Muscle of leg (tissue), 16 donors: ENCODE measurements at places on chromosomes 13 and 19. TPM values are rescaled to one million over a fixed set of nuclear protein-coding genes. Genes with fewer than 3 reads are reported as not detected.
A peak's percentile ranks its signal among the peaks of the same experiment; 100 is the strongest.

DNA sequence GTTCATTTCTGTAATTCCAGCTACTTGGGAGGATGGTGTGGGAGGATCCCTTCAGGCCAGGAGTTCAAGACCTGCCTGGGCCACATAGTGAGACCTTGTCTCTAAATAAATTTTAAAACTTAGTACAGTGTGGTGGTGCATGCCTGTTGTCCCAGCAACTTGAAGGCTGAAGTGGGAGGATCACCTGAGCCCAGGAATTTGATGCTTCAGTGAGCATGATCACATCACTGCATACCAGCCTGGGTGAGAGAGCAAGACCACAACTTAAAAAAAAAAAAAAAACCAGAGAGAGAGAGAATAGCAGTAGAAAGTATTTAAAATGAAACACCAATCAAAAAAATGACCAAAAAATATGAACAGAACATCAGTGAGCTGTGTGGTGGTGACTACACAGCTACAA is 7.1 kb upstream of the ZNF823 start:
- H3K4me3 ChIP-seq = no peak overlapping the region
- no peaks in the 10 kb centered on the region for H3K36me3 ChIP-seq
- DNase-seq = no peak
- H3K4me1 ChIP-seq = no peaks in the 10 kb centered on the region

DNA sequence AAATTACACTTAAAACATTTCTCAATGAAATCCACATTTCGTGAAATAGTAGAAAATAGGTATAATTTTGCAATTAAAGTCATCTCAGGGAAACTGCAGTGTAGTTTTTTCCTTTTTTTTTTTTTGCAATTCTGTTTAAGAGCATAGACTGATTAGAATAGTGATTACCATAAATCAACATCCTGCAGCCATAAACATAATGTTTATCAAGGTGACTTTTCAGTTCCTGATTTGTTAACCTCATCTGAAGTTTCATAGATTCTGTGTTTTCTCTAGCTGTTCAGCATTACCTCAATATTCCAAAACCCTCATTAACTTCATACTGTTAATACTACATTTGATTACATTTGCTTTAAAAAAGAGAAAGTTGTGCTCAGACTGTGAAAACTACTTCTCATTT is 286.3 kb upstream of the DACH1 start:
- no peaks in the 10 kb centered on the region for H3K4me1 ChIP-seq
- no peak overlapping the region for H3K27ac ChIP-seq
- no peaks in the 10 kb centered on the region for H3K27me3 ChIP-seq
- no peaks in the 10 kb centered on the region for H3K36me3 ChIP-seq
- DNase-seq = no peak
- H3K4me3 ChIP-seq = no peak overlapping the region

- H3K4me3 ChIP-seq = no peak overlapping the region
- H3K27ac ChIP-seq = no peak overlapping the region
- no peaks in the 10 kb centered on the region for H3K4me1 ChIP-seq
- DNase-seq = peak; percentile 80
- no peaks in the 10 kb centered on the region for H3K36me3 ChIP-seq
Observed at GRCh38 chr13:46492946-46493345, 60.0 kb upstream of the LRCH1 start.

GRCh38 chr19:2231621-2232221 is 4.4 kb downstream of the PLEKHJ1 start:
- peaks cover 13% of the 10 kb centered on the region for H3K4me1 ChIP-seq
- H3K36me3 ChIP-seq = peaks cover 68% of the 10 kb centered on the region
- no peaks in the 10 kb centered on the region for H3K27me3 ChIP-seq
- DNase-seq = no peak

- no peaks in the 10 kb centered on the region for H3K36me3 ChIP-seq
- H3K27me3 ChIP-seq = no peaks in the 10 kb centered on the region
- no peak overlapping the region for H3K27ac ChIP-seq
- H3K4me1 ChIP-seq = no peaks in the 10 kb centered on the region
- H3K4me3 ChIP-seq = no peak overlapping the region
Observed at GRCh38 chr13:61146571-61146970, 269.1 kb downstream of the PCDH20 start.

N4BP2L1 gene
- 7.2 TPM for total RNA-seq

DNA sequence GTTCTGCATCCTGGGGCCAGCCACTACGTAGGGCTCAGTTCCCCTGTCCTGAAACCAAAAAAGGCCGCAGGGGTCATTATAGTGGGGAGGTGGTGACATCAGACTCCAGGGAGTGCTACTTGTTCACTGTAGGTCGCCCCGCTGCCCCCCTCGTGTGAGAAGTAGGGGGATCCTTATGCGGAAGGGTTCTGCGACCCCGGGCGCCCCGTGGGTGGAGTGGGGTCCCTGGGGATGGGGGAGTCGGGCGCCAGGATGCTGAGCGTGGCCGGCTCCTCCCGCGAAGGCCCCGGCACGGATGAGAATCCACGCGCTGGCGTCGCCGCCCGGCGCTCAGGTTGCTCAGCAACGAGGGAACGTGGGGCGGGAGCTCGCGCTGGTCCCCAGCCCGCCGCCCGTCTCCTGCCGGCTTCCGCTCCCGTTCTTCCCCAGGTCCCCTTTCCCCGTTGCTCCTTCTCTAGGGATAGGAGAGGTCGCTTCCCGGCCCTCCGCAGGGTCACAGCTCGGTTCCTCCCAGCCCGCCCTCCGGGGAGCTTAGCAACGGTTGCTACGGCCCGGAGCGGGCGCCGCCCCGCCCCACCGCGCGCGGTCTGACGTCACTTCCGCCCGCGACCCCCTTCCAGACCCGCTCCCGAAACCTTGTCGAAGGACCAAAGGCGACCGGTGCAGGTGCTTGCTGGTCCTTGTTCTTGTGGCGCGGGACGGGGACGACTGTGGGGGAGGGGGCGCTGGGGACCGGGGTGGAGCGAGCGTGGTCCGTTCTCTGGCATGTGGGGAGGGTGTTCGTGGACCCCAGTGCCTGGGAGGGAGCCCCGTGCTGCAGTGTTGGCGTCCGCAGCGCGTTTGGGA is at the start of gene NAT14:
NAT14 (plus strand) TSS at position 596 of the 846 bp plus-strand sequence. CDS start 521 bp downstream, outside the sequence.
- H3K27me3 ChIP-seq = no peaks in the 10 kb centered on the region
- H3K36me3 ChIP-seq = peaks cover 14% of the 10 kb centered on the region
- peak; percentile 82 for DNase-seq
- peaks cover 55% of the 10 kb centered on the region for H3K4me1 ChIP-seq

- H3K36me3 ChIP-seq = no peaks in the 10 kb centered on the region
- no peak for DNase-seq
- H3K27me3 ChIP-seq = no peaks in the 10 kb centered on the region
- H3K27ac ChIP-seq = no peak overlapping the region
- H3K4me1 ChIP-seq = no peaks in the 10 kb centered on the region
Observed at GRCh38 chr13:55219538-55219937, 1921.2 kb upstream of the PRR20A start.

RFXAP gene
- 2.2 TPM for total RNA-seq

DNA sequence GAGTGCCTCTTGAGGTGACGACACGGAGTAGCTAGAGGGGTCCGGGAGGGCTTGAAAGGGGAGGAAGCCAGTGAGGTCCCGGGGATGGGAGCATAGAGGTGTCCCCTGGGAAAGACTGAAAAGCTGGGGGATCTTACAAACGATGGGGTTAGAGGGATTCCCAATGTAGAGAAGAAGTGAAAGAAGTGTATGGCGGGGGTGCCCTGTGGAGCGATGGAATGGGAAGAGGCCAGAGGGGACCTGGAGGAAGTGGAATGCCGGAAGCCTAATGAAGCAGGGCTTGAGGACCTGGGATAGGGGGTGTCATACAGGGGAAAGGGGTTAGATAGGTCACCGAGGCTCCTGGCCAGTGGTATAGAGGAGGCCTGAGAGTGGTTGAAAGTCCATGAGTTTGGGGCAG is 580 bp downstream of the AP2A1 start:
- no peak for DNase-seq
- H3K36me3 ChIP-seq = peaks cover 8% of the 10 kb centered on the region
- H3K4me3 ChIP-seq = peak overlapping the region; percentile 81
- H3K27ac ChIP-seq = peak overlapping the region; percentile 86
- H3K4me1 ChIP-seq = peaks cover 19% of the 10 kb centered on the region
- H3K27me3 ChIP-seq = no peaks in the 10 kb centered on the region

- H3K36me3 ChIP-seq = no peaks in the 10 kb centered on the region
- DNase-seq = peak; percentile 87
- no peak overlapping the region for H3K4me3 ChIP-seq
- H3K27ac ChIP-seq = peak overlapping the region; percentile 47
- peaks cover 19% of the 10 kb centered on the region for H3K4me1 ChIP-seq
Observed at GRCh38 chr13:97879646-97880310, 73.7 kb upstream of the IPO5 start.

- H3K36me3 ChIP-seq = peaks cover 6% of the 10 kb centered on the region
- peak overlapping the region; percentile 54 for H3K27ac ChIP-seq
- H3K4me3 ChIP-seq = no peak overlapping the region
Observed at GRCh38 chr19:31330237-31330636, 19.0 kb downstream of the TSHZ3 start.

MIER2 gene
- 17.2 TPM for total RNA-seq

- peaks cover 8% of the 10 kb centered on the region for H3K36me3 ChIP-seq
- no peaks in the 10 kb centered on the region for H3K27me3 ChIP-seq
- H3K4me3 ChIP-seq = no peak overlapping the region
- no peak for DNase-seq
Observed at GRCh38 chr13:27549406-27549981, 70.8 kb downstream of the LNX2 start.

GRCh38 chr13:98488736-98489135 is 88.2 kb downstream of the STK24 start:
- no peak overlapping the region for H3K27ac ChIP-seq
- DNase-seq = no peak
- H3K4me1 ChIP-seq = peaks cover 58% of the 10 kb centered on the region
- H3K36me3 ChIP-seq = peaks cover 2% of the 10 kb centered on the region
- H3K27me3 ChIP-seq = no peaks in the 10 kb centered on the region

SIGLEC8 gene
- total RNA-seq = 0.04 TPM

- no peaks in the 10 kb centered on the region for H3K36me3 ChIP-seq
- H3K27me3 ChIP-seq = no peaks in the 10 kb centered on the region
- H3K4me3 ChIP-seq = no peak overlapping the region
- no peak overlapping the region for H3K27ac ChIP-seq
- peak; percentile 78 for DNase-seq
Observed at GRCh38 chr19:52237771-52238400, 31.5 kb upstream of the ZNF766 start.

DNA sequence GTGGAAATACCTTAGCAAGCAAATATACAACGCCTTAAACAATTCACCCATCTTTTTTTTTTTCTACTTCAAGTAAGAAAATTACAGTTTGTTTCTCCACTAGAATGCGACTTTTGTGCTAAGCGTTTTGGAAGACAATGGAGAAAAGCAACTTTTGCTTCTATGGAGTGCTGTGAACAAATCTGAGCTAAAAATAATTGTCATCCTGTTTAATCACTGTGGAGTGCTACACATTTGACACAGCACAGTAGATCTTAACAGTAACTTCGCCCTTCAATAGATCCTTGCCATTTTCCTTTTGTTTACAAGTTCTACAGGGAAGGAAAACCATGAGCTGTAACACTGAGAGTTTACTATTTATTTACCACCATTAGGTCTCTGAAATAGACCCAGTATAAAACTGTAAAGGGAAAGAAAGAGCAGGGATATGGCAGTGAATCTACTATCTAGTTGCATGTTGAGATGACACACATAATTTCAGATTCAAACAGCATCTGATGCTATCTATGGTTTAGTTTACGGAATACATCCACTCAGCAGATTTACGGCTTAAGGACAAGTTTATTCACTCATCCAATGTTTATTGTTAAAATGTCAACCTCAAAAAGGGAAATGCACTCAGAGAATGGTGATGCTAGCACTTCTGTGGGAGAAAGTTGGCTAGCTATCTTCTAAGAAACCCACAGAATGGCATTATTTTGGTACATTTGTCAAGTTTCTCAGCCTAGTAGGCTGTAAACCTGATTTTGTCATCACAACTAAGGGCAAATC is 175.3 kb downstream of the VWA8 start:
- peak; percentile 10 for DNase-seq
- no peak overlapping the region for H3K4me3 ChIP-seq
- H3K27me3 ChIP-seq = no peaks in the 10 kb centered on the region
- no peak overlapping the region for H3K27ac ChIP-seq
- no peaks in the 10 kb centered on the region for H3K4me1 ChIP-seq

SLC8A2 gene
- total RNA-seq = 0.04 TPM

KCNJ14 gene
- 0.49 TPM for total RNA-seq

FBXO46 gene
- 7.3 TPM for total RNA-seq

NAPSA gene
- 0.40 TPM for total RNA-seq

DNA sequence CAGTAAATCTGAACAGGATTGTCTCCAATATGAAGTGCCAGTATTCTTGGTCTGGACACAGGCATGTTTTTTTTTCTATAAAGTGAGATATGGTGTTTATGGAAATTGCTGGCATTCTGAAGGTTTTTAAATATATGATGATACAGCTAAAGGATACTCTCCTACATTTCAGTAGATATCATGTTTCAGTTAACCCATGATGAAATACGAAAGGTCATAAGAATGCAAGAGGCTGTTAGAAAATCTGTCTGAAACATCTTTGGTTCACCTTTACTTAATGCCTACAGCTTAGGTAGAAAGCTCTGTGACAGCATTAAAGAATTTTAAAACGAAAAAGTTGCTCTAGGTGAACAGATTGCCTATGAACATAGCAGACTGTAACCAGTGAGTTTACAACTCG is 9.1 kb downstream of the FRY start:
- DNase-seq = no peak
- no peaks in the 10 kb centered on the region for H3K36me3 ChIP-seq
- H3K27ac ChIP-seq = no peak overlapping the region
- H3K4me3 ChIP-seq = no peak overlapping the region
- peaks cover 2% of the 10 kb centered on the region for H3K4me1 ChIP-seq
- no peaks in the 10 kb centered on the region for H3K27me3 ChIP-seq

- peak; percentile 3 for DNase-seq
- no peak overlapping the region for H3K27ac ChIP-seq
- H3K4me3 ChIP-seq = no peak overlapping the region
- no peaks in the 10 kb centered on the region for H3K36me3 ChIP-seq
- peaks cover 45% of the 10 kb centered on the region for H3K27me3 ChIP-seq
- peaks cover 27% of the 10 kb centered on the region for H3K4me1 ChIP-seq
Observed at GRCh38 chr19:498977-499623, 2.8 kb downstream of the MADCAM1 start.

CALR3 gene
- total RNA-seq = not detected

CFAP97D2 gene
- total RNA-seq = not detected

DNA sequence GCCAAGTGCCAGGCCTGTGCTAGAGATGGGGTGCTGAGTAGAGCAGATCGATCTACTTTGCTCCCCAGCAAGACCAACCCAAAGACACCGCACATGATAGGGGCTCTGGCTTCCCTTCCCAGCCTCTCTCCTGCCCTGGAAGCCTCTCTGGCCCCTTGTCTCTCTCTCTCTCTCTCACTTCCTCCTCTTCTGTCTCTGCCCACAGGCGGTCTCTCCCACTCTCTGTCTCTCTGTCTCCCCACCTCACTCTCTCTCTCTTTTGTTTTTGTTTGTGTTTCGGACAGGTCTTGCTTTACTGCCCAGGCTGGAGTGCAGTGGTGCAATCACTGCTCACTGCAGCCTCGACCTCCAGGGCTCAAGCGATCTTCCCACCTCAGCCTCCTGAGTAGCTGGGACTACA is 1.3 kb downstream of the SELENOV start:
- H3K36me3 ChIP-seq = no peaks in the 10 kb centered on the region
- peaks cover 72% of the 10 kb centered on the region for H3K27me3 ChIP-seq
- DNase-seq = no peak
- no peak overlapping the region for H3K27ac ChIP-seq
- H3K4me1 ChIP-seq = peaks cover 13% of the 10 kb centered on the region
